K562 (cell line): ENCODE measurements at places on chromosomes 6 and 20.

GRCh38 chr20:237489-237888, 10.4 kb downstream of the DEFB129 start:
- no peak for DNase-seq
- no peak overlapping the region for H3K4me3 ChIP-seq
- H3K36me3 ChIP-seq: no peaks in the 10 kb centered on the region
- H3K27ac ChIP-seq: no peak overlapping the region

DNA sequence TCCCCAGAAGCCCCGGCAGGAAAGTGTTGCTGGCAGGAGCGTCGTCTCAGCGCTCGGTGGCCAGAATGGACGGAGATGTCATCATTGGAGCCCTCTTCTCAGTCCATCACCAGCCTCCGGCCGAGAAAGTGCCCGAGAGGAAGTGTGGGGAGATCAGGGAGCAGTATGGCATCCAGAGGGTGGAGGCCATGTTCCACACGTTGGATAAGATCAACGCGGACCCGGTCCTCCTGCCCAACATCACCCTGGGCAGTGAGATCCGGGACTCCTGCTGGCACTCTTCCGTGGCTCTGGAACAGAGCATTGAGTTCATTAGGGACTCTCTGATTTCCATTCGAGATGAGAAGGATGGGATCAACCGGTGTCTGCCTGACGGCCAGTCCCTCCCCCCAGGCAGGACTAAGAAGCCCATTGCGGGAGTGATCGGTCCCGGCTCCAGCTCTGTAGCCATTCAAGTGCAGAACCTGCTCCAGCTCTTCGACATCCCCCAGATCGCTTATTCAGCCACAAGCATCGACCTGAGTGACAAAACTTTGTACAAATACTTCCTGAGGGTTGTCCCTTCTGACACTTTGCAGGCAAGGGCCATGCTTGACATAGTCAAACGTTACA, 817 bp downstream of the GRM1 start:
- peaks cover 25% of the 10 kb centered on the region for H3K27me3 ChIP-seq
- no peaks in the 10 kb centered on the region for H3K36me3 ChIP-seq
- DNase-seq: no peak
- H3K4me3 ChIP-seq: no peak overlapping the region

DNA sequence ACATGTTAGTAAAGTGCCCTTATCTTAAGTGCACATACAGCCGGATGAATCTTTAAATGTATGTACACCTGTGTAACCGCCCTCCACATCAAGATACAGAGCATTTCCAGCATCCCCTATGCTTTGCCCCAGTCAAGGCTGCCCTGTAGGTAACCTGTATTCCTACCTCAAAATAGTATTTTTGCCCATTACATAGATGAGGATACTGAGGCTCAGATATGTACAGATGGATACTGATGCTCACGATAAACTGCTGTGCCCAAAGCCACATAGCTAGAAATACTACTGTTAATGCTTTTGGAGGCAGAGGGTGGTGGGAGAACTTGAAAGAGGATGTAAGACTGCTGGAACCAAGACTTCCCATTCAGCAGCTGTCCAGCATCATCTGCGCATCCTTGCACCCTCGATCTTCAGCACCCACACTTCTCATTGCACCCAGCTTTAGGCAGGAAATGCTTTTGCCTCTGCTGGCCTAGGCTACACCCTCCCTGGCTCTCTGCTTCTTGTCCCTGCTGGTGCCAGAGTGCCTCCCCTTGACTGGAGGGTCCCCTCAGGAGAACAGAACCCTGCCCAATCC, 27.0 kb upstream of the ZFAND3 start:
- no peak for DNase-seq
- peaks cover 9% of the 10 kb centered on the region for H3K4me1 ChIP-seq
- no peaks in the 10 kb centered on the region for H3K36me3 ChIP-seq
- H3K27me3 ChIP-seq: peaks cover 9% of the 10 kb centered on the region
- H3K4me3 ChIP-seq: no peak overlapping the region

DNA sequence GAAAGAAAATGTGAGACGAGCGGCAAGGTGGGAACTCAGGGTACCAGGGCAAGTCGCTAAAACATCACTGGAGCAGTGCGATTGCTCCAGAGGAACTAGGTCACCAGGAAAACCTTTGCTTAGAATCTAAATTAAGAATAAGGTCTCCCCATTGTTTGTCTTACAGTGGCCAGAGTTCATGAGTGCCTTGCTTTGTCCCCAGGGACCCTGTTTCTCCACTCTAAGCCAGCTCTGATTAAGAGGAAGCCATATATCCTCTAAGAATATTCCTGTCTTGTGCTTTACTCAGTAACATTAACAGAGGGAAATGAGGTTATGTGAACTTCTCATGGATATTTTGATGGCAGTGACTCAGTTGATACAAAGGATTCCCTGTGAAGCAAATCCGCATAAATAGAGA, 305.8 kb downstream of the CD83 start:
- H3K27me3 ChIP-seq: no peaks in the 10 kb centered on the region
- no peaks in the 10 kb centered on the region; the same call in 1 of the 2 replicates for H3K4me1 ChIP-seq
- no peak for DNase-seq

DNA sequence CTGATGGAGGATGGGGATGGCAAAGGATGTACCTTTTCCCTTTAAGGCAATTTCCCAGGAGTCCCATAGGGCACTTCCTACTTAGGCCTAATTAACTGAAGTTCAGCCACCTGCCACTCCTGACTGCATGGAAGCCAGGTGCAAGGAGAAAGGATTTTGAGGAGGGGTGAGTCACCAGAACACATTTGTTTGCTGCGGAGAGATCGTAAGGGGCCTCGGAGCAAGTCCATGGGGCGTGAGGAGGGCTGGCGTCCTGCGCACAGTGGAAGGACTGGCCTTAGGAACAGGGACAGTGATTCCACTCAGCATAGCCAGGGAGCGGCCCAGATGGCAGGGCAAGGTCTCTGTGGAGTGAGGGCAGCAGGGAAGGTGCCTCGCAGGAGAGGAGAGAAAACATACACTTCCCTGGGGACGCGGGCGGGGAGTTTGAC, 11.8 kb upstream of the MAP1LC3A start:
- H3K27ac ChIP-seq: no peak overlapping the region
- peaks cover 8% of the 10 kb centered on the region; the same call in 2 of the 3 replicates for H3K4me1 ChIP-seq
- no peak overlapping the region for H3K4me3 ChIP-seq
- no peaks in the 10 kb centered on the region for H3K27me3 ChIP-seq

- H3K36me3 ChIP-seq: no peaks in the 10 kb centered on the region
- peak; percentile 87 for DNase-seq
- H3K4me1 ChIP-seq: peaks cover 32% of the 10 kb centered on the region
- H3K27ac ChIP-seq: peak within 1 kb of the TSS; percentile 39
- H3K4me3 ChIP-seq: peak within 1 kb of the TSS; percentile 63
Observed at GRCh38 chr6:109455437-109456110, at the start of gene MICAL1. Gene MICAL1 (minus strand): TSS chr6:109455772. CDS start chr6:109454196, 1,576 bp downstream.

DNA sequence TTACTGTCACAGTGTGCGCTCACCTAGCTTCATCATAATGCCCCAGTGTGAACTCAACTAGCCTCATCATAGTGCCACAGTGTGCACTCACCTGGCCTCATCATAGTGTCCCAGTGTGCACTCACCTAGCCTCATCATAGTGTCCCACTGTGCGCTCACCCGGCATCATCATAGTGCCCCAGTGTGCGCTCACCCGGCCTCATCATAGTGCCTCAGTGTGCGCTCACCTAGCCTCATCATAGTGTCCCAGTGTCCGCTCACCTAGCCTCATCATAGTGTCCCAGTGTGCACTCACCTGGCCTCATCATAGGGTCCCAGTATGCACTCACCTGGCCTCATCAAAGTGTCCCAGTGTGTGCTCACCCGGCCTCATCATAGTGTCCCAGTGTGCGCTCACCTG, 10.6 kb downstream of the TMEM242 start:
- H3K4me3 ChIP-seq: no peak overlapping the region
- H3K36me3 ChIP-seq: peaks cover 55% of the 10 kb centered on the region
- H3K27me3 ChIP-seq: no peaks in the 10 kb centered on the region
- H3K27ac ChIP-seq: no peak overlapping the region

- no peak overlapping the region for H3K4me3 ChIP-seq
- H3K27me3 ChIP-seq: no peaks in the 10 kb centered on the region
- peak; percentile 70 for DNase-seq
Observed at GRCh38 chr20:41095110-41095969, 42.0 kb upstream of the PLCG1 start.

GRCh38 chr6:105560611-105561066, 157.8 kb upstream of the PREP start:
- H3K36me3 ChIP-seq: no peaks in the 10 kb centered on the region
- H3K4me1 ChIP-seq: no peaks in the 10 kb centered on the region
- DNase-seq: no peak
- H3K27ac ChIP-seq: no peak overlapping the region
- peaks cover 18% of the 10 kb centered on the region; the same call in 1 of the 2 replicates for H3K27me3 ChIP-seq
- no peak overlapping the region for H3K4me3 ChIP-seq

DNA sequence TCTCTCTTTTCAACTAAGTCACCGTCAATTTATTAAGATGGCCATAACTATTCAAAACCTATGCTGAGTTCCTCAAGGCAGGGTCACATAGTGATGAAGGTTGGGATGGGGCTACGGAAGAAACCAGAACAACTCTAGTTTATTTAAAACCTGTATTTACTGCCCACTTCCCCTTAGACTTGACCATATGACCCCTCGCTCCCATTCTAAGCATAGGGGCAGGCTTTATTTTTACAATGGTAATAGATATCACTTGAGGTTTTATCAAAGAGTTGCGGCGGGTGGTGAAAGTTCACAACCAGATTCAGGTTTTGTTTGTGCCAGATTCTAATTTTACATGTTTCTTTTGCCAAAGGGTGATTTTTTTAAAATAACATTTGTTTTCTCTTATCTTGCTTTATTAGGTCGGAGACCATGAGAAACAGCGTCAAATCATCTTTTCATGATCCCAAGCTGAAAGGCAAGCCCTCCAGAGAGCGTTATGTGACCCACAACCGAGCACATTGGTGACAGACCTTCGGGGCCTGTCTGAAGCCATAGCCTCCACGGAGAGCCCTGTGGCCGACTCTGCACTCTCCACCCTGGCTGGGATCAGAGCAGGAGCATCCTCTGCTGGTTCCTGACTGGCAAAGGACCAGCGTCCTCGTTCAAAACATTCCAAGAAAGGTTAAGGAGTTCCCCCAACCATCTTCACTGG, 5.5 kb downstream of the EDN1 start:
- H3K27ac ChIP-seq: no peak overlapping the region
- H3K36me3 ChIP-seq: no peaks in the 10 kb centered on the region
- no peak for DNase-seq
- H3K4me1 ChIP-seq: no peaks in the 10 kb centered on the region

- no peaks in the 10 kb centered on the region for H3K36me3 ChIP-seq
- H3K27me3 ChIP-seq: no peaks in the 10 kb centered on the region
- H3K27ac ChIP-seq: no peak overlapping the region
- DNase-seq: no peak
- no peak overlapping the region for H3K4me3 ChIP-seq
Observed at GRCh38 chr6:102799051-102799450, 1405.5 kb downstream of the GRIK2 start.

DNA sequence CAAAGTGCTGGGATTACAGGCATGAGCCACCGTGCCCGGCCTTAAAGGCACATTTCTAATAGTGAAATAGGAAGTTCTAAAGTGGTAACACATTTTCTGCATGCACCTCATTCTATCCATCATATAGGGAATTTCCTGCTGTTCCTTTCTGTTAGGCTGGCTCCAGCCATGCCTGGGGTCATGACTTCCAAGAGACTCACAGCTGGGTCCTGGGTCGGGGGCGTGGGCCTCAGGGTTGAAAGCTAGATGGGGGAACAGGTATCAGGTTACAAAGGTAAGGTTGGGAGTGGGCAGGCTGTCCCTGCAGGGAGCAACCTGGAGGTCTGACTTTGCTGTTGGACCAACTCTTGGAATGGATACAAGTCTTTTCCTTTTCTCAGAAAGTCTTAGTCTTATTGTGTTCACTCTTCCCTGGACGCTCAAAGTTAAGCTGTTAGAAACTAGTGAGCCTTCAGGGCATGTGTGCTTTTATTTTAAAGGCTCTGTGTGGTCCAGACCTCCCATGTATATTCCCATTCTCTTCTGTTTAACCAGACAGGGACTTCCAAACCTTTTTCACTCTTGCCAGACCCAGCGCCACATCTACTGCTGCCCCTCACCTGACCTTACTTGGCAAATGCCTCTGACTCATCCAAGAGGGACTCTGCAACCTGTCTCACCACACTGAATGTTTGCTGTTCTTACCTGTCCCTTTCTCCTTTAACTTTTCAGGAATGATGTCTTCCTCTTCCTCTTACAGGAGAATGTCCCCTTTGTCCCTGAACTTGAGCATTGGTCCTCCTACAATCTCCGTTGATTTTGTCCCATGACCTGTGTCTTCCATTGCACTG, 64.4 kb downstream of the TMEM170B start:
- no peak overlapping the region for H3K4me3 ChIP-seq
- no peaks in the 10 kb centered on the region for H3K36me3 ChIP-seq
- H3K4me1 ChIP-seq: no peaks in the 10 kb centered on the region
- peaks cover 30% of the 10 kb centered on the region for H3K27me3 ChIP-seq
- no peak overlapping the region for H3K27ac ChIP-seq
- DNase-seq: no peak

GRCh38 chr20:646107-646867, 6.7 kb downstream of the SRXN1 start:
- no peaks in the 10 kb centered on the region for H3K27me3 ChIP-seq
- H3K27ac ChIP-seq: peak overlapping the region; percentile 67; the same call in 2 of the 3 replicates
- peaks cover 20% of the 10 kb centered on the region for H3K4me1 ChIP-seq
- peak; percentile 41 for DNase-seq
- no peak overlapping the region for H3K4me3 ChIP-seq

GRCh38 chr6:14936861-14937260, 309.0 kb upstream of the JARID2 start:
- H3K36me3 ChIP-seq: no peaks in the 10 kb centered on the region
- no peak for DNase-seq
- H3K27ac ChIP-seq: no peak overlapping the region
- H3K4me1 ChIP-seq: peaks cover 18% of the 10 kb centered on the region
- no peak overlapping the region for H3K4me3 ChIP-seq

DNA sequence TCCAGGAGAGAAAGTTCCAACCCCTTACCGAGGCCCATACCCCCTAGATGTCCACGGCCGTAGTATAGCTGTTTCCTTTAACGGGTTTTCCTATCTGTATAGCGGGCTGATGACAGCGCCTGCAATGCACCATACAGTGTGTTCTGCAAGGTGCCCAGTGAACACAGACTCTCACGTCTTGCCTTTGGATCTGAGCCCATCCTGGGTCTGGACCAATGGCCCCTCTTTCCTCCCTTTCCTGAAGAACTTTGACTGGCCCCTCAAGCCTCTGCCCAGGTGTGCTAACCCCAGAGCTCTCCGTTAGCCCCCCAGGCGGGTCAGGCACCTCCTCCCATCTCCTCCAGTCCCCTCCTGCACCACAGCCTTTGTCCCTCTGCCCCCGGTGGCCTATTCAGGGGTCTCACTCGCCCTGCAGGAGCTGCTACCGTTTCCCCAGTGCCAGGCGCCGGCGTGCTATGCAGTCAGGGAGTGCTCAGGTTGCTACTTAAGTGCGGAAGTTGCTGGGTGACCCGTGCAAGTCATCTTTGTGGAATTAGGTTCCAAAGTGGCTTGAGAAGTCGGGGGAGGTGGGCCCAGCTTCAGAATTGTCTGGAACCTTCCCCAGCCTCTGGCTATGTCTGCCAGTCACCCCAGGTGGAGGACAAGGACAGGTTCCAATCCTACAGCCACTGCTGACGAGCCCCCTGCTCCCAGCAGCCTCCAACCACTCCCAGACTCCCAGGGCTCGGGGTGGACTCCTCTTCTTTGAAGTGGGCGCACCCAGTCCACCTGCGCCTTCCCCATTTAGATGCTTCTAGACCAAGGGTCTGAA, 35.0 kb upstream of the ZBP1 start:
- no peak overlapping the region for H3K4me3 ChIP-seq
- DNase-seq: peak; percentile 10
- no peaks in the 10 kb centered on the region for H3K4me1 ChIP-seq
- peaks cover 30% of the 10 kb centered on the region; the same call in 1 of the 3 replicates for H3K27me3 ChIP-seq
- H3K36me3 ChIP-seq: no peaks in the 10 kb centered on the region
- no peak overlapping the region for H3K27ac ChIP-seq
